Brain (organoid and tissue), 16 donors: ENCODE measurements at places on chromosomes 7 and 10. TPM values are rescaled to one million over a fixed set of nuclear protein-coding genes. Genes with fewer than 3 reads are reported as not detected.

GRCh38 chr7:105249216-105249615 is 139.5 kb downstream of the SRPK2 start:
- no peak for DNase-seq

DNA sequence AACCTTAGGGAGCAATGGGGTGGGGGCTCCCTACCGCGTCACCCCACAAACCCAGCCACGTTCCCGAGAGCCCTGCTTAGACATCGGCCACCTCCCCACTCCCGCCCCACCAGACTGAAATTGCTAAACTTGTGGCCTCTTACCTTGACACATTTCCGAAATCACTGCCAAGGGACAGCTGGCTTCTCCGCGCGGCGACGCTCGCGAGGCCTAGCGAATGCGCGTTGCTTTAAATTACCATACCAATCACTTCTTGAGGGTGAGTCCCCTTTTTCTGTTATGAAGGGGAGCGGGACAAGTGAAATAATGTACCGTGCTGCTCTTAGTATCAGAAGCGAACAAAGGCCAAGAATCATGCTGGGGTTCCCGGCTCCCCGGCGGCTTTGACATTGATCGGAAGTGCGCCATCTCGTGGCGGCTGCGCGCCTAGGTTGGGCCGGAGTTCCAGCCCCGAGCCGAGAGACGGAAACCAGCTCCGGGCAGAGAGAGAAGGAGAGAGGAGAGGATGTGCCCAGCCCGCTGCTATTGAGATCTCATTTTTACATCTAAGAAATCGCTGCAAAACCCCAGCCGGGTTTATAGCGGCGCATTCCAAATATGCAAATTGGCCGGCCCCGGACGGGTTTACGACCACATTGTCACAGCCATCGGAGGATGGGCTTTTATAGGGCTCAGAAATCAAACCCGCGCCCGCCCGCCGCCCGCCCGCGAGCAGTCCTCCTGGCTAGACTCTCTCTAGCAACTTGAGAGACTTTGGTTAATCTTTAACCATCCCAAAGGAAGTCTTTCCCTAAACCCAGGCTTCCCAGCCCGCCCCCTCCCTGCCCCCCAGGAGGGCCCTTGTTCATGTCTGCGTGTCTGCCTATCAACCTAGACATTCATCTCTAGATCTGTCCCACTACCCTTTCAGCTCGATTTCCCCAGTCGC is 5.3 kb downstream of the HOXA11 start:
- peak; percentile 72 for DNase-seq

The UPK3B gene
- not detected for polyA plus RNA-seq

The GPRIN2 gene
- not detected for polyA plus RNA-seq

The STEAP4 gene
- 0.19 TPM for polyA plus RNA-seq

The ANKRD7 gene
- polyA plus RNA-seq, result not detected
